ENCODE measurements at places on chromosomes 4 and X.

DNA sequence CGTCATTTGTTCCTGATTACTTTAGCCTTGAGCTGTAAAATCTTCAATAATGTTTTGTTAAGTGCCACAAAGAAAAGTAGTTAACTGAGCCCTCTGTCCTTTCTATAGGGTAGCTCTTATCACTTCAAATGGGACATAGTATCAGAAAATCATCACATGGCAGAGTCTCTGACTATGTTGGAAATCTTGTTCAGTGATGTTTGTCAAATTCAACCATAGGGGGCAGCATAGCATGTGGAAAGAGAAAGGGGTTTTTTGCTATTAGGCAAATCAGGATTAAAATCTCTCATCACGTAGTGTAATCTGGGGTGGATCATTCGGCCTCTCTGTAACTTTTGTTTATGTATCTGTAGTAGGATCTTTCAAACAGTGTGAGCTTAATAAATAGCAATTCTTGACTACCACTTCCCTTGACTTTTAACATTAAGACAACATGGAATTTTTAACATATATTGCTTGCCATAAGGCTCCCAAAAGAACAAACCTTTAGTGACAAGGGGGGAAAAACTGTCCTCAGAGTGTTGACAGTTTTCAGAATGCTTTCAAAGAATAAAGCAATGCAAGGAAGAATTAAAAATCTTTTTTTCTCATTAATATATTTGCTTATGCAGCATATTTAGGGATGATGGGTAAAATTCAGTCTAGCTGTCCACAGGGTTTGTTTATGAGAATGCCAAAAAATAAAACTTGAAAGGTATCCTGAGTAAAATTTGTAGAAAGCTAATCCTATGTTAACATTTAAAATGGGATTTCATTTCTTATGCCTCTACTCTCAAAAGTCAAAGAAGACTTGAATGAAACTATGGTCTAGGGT lies 127.2 kb downstream of the FBXW7 start:
- no peak for DNase-seq

- DNase-seq = no peak
Observed at GRCh38 chr4:146134761-146135445, 40.6 kb upstream of the LSM6 start.

GRCh38 chr4:10005632-10006031 lies 15.7 kb downstream of the SLC2A9 start:
- no peak for DNase-seq

GRCh38 chrX:129585691-129586090 lies 45.6 kb downstream of the OCRL start:
- no peak for DNase-seq

GRCh38 chr4:140612357-140612756 lies 43.6 kb upstream of the UCP1 start:
- no peak for DNase-seq

DNA sequence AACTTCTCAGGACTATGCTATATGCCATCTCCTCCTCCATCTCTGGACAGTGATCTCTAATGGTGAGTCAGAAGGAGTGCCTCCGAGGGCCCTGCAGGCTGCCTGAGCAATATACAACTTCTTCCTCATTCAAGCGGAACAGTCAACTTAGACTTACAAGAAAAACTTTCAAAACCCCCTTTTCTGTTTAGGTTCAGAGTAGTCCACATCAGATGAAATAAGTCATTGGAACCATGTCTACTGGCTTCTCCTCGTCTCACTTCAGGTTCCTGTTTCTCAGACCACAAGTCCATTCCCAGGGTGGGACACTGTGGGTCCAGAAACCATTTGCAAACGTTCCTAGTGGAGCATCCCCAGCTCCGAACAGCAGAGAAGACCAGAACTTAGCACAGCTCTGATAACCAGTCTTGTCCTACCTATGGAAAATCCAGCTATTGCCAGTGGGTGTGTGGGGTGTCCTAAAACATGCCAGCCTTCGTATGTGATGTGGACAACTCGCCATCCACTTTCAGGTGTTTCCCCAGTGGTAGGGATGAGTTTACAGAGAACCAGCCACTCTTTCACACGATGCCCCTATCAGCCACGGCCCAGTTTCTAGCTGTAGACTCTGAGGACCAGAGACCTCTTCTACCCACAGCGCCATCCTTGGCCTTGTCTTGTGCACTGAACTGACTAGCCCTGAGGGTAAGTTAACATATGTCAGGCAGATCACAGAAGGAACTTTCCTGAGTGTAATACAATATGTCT lies 32.7 kb upstream of the NKRF start:
- no peak for DNase-seq

DNA sequence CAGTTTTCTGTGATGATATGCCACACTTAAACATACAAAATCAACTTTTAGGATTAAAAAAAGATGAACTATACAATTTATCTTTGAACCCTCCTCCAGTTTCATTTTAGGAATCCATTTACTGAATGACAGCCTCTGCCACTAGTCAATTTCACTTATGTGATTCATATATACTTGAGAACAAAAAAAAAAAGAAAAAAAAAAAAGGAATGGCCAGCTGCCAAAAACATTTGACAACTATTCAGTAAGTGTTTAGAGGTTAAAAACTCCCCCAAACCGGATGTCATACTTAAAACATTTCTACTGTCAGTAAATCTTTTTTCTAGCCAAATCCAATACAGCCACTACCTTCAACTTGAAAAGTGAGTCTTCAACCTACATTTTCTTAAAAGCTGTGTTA lies 266.7 kb upstream of the MAGEB2 start:
- no peak for DNase-seq

DNA sequence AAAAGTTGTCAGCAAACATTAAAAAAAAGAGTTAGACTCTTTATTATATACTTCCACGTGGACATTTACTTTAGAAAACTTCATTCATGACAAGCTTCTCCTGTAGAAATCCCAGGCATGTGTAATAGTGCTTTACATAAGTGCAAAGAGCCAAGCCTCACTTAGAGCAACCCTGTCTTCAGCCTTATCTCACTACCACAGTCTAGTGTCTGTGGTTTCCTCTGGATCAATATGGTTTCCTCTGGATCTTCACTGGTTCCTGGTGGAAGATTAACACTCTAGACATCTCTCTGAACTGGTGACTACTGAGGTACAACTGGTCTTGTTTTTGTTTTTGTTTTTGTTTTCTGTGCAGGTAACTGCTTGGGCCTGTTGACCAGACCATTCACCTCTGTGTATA lies 18.4 kb upstream of the ARMCX5 start:
- DNase-seq = no peak

DNA sequence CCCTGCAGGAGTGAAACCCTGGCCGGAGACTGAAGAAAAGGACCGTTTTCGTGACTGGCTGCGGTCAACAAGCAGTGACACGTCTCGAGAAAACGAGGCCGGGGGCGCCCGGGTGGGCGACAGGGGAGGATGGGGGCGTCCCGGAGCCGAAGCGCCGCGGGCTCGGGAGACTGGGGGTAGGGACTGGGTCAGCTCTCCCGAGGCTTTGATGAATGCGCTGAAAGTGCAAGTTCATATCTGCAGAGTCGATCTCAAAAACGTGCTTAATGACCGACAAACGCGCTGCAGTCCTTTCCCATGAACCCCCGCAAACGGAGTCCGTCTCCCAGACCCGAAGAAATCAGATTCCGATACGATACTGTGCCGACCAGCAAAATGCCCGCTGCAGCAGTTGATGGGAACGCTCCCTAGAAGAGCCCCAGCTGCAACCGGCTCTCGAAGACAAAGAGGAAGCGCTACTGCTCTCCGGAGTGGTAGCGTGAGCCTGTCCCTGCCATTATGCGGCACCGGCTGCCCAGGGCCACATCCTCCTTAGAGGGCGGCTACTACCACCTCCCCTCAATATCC lies 806 bp upstream of the CD99L2 start:
- DNase-seq = peak; percentile 45

GRCh38 chrX:150362599-150363481 lies at the start of gene MAMLD1:
MAMLD1 (plus strand) TSS chrX:150363317; CDS start chrX:150445517, 82,200 bp downstream.
- DNase-seq = peak; percentile 74

DNA sequence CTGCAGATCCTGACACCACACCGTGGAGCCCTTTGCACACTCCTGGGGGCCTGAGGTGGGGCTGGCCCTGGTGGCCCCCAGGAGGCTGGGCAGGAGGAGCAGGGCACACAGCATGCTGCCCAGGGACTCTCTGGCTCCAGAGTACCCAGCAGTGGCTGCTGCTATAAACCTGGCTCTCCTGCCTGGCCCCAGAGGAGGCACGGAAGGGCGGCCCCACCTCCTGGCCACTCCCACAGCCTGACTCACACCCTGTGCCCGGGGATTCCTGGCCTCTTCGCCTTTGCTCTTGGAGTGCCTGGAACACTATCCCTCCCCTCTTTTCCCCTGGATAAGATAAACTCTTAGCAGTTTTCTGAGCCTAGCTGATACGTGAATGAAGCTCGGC lies at the start of gene PSAPL1:
TSS of gene PSAPL1 (minus strand) at position 165 of the 385 bp plus-strand sequence. CDS start at position 114, 51 bp downstream.
- no peak for DNase-seq

GRCh38 chr4:1794809-1795298 lies 1.8 kb downstream of the FGFR3 start:
- DNase-seq = no peak

DNA sequence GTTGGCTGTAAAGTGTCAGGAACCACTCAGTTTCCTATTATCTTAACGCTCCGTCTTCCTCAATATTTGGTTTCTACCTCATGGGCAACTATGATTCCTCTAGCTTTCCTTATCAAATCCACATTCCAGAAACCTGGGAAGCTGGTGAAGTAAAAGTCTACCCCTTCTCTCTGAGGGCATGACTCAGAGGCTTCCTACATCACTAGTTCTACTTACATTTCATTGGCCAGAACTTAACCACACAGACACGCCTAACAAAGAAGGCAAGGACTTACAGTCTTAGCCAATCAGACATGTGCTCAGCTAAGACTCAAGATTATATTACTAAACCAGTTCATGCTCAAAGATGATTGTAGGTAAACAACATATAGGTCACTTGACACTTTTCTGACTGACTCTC lies 30.4 kb downstream of the COX7B2 start:
- no peak for DNase-seq

DNA sequence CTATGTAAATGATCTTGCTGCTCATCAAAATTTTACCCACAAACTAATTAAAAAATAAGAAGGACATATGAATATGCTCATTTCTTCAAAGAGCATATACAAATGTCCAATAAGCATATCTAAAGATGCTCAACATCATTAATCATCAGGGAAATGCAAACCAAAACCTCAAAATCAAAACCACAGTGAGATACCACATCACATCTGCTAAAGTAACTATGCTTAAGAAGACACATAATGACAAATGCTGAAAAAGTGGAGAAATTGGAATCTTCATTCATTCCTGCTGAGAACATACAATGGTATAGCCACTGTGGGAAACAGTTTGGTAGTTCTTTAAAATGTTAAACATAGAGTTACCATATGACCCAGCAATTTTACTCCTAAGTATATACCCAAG lies 81.9 kb downstream of the AFF2 start:
- DNase-seq = no peak
